ENCODE measurements at places on chromosomes 7 and 10. TPM values are rescaled to one million over a fixed set of nuclear protein-coding genes. Genes with fewer than 3 reads are reported as not detected.

DNA sequence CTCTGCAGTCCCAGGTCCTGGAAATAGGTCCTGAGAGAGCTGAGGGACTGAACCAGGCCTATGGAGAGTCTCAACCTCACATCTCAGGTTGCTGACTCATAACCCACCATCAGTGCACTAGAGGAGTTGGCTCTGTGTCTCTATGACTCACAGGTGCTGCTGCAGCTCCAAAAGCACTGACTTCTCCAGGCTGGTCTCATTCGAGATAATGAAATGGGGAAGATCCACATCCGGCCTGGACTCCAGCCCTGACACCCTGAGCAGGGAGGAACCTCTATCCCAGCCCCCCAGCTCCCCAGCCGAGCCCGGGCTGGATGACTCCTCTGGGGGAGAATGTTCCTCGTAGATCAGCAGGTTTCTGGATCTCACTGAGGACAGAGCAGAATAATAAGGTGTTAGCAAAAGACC is 35.5 kb upstream of the DGKI start:
- no peak for DNase-seq

Gene EFCAB10
- total RNA-seq: not detected

Gene HOXA4
- 3.3 TPM for total RNA-seq

GRCh38 chr10:60367431-60367830 is 22.2 kb downstream of the ANK3 start:
- no peak for DNase-seq

DNA sequence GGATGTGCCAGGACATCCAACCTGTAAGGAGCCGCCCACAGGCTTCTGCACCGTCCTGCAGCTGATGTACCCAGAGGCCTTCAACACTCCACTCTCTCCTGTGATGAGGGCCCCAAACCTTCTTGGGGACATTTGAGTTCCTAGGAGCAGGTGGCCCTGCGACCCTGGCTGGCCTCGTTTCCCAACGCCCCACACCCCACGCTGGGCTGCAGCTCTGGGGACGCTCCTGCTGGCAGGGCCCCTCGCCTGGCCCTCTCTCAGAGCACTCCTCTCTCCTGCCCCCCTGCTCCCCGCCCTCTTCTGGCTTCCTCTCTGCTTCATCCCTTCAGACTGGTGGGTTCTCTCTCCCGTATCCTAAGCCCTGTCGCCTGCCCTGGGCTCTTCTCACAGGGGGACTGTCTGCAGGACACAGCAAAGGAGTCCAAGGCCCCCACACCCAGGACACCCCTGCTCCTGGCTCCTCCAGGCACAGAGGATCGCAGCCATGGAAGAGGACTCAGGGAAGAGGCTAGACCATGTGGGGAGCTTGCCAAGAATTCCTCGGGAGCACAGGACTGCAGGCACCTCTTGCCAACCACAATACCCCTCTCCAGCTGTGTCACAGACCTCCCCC is 541.4 kb downstream of the TCERG1L start:
- no peak for DNase-seq

DNA sequence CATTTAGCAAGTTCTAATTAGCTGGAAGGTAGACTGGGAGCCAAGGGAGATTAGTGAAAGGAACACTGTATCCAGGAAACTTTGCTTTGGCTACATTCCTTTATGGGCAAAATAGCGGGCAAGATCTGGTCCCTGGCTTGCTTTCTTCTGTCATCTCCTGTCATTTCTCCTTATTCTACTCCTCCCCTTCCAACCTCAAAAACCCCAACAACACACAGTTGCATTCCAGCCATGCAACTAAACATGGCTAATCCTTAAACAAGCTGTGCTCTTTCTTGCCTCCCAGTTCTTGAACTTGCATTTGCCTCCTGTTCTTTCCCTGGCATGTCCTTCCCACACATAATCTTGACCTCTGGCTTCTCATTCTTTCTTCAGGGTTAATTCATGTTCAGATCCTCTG is 59.5 kb upstream of the CDCA7L start:
- no peak for DNase-seq

DNA sequence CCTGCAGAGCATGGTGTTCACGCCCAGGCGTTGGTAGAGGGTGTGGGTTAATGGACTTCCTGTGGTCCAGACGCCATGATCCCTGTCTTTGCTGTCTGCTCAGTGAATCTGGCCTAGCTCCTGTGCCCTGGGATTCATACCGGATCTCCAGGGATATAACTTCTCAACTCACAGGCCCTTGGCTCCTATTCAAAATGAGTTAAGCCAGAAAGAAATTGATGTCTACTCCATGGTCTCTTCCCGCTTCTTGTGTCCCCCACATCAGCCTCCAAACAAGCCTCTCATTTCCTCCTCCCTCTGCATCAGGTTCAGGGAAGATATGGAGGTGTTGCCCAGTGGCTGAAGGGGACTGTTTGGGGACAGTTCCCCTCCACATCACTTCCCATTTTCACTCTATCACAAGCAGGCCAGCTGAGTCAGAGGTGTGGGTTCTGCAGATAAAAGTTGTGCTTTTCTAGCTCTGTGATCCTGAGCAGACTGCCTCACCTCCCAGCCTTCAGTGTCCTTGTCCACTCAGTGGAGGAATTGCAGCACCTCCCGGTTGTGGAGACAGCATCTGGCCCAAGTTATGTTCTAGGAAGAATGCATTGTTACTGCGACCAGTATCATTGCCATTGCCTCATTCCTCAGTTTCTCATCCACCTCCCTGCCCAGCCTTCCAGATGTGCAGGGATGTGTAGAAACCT is 22.5 kb downstream of the AKR1E2 start:
- no peak for DNase-seq

DNA sequence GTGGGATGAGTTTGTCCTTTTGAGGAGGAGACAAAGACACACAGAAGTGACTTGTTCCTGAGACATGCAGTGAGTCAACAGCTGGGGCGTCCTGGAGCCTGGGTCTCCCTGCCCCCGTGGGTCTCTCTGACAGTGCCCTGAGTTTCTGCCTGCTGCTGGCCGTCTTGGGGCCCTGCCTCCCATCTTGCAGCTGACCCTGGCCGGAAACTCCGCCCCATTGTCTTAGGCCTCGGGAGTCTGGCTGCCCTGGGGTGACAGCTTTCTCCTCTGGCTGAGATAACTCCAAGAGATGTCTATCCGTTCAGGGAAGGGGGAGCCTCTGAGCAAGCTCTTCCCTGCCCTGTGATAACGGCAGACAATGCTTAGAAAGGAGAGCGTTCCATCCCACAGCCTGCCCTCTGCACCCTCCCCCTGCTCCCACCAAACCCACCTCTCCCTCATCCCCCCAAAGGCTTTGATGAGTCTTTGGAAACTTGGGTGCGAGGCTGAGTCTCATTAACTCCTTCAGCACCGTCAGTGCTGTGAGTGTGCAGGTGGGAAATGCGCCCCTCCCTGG is 69.5 kb upstream of the PODXL start:
- no peak for DNase-seq

GRCh38 chr10:28432210-28432676 is 100.7 kb upstream of the WAC start:
- DNase-seq: peak; percentile 60

GRCh38 chr7:135942614-135943013 is 34.5 kb downstream of the MTPN start:
- DNase-seq: no peak

Gene TAS2R3
- total RNA-seq: 0.94 TPM

GRCh38 chr10:103854265-103854685 is 1.1 kb downstream of the SH3PXD2A start:
- DNase-seq: no peak

- DNase-seq: no peak
These were observed 3.1 kb upstream of the ZNRF2 start for GRCh38 chr7:30281263-30281662.

GRCh38 chr10:126924915-126925300 is 19.7 kb downstream of the DOCK1 start:
- no peak for DNase-seq

- peak; percentile 19 for DNase-seq
These were observed 445.8 kb downstream of the AUTS2 start for GRCh38 chr7:70044064-70044463.

DNA sequence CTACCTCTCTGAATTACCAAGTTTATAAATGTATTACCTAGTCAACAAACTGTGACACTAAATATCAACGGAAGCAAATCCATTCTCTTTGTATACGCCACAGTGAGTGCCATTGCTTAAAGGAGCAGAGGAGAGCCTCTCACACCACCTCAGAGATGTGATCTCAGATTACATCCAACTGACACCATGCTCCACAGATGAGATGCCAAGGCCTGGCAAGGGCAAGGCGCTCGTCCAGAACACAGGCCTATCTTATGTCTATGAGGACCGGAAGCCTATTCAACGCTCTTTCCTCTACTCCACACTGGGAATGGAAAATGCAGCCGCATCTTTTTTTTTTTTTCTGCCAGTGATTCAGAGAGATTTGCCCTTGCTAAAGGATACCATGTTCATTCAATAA is 11.4 kb downstream of the PDIA4 start:
- DNase-seq: no peak

Gene GPR158
- 0.07 TPM for total RNA-seq

- no peak for DNase-seq
These were observed 14.3 kb downstream of the SEMA3D start for GRCh38 chr7:85172530-85172941.

- no peak for DNase-seq
These were observed 193.4 kb upstream of the STEAP4 start for GRCh38 chr7:88500131-88500530.

- DNase-seq: no peak
These were observed 34.2 kb upstream of the ADRB1 start for GRCh38 chr10:114009281-114009996.

GRCh38 chr10:125631806-125632205 is 51.2 kb downstream of the TEX36 start:
- DNase-seq: no peak

GRCh38 chr10:81034383-81034782 is 496.7 kb downstream of the SH2D4B start:
- DNase-seq: no peak

DNA sequence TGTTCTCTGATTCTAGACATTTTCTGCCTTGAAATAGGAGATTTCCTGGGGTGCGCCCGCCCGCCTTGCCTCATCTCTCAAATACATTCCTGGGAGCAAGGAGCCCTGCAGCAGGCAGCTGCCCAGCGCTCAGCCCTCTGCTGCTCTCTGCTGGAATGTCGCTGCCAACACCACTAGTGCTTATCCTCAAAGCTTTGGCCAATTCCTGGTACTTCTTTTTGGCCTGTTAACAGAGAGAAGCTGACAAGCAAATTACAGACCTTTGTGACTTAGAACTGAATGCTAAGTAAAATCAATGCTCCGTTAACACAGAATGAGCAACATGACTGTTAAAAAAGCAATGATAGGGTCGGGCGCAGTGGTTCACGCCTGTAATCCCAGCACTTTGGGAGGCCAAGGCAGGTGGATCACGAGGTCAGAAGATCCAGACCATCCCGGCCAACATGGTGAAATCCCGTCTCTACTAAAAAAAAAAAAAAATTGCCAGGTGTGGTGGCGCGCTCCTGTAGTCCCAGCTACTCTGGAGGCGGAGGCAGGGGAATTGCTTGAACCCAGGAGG is 41.9 kb upstream of the SYPL1 start:
- peak; percentile 81 for DNase-seq

DNA sequence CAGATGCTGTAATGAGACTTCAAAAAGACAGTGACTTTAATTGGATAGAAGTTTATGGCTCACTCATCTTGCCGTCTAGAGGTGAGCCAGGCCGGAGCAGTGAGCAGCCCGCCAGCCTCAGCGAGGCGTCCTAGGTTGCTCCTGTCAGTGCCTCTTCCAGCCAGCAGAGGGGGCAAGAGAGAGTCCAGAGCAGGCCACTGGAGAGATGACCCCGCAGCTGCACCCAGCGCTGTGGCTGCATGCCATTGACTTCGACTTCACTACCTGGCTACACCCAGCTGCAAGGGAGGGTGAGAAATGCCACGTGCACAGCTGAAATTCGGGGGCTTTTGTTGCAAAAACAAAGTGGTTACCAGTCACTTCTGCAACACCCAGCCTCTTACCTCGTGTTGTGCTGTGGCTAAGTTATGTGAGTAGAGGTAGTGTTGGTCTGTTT is 26.5 kb downstream of the NUB1 start:
- DNase-seq: peak; percentile 85

DNA sequence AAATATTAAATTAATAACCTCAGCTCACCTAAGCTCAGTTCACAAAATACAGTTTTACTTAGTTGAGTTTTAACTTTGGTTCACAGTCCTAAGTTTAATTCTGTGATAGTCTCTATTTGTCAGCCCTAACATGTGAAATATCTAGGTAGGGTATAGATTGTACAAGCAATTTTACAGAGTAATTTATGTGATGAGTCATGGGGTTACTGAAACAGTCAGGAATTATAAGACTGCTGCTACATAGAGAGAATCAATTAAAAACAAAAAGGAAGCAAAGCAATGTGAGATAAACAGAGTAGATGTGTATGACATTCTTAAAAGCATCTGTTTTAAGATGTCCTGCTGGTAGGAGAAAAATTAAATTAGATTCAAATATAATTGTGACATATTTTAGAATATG is 1018.2 kb upstream of the KCND2 start:
- no peak for DNase-seq

Gene PHKG1
- total RNA-seq: 1.1 TPM

- no peak for DNase-seq
These were observed 10.9 kb upstream of the PTN start for GRCh38 chr7:137354396-137354795.

- no peak for DNase-seq
These were observed 49.9 kb upstream of the EXOC4 start for GRCh38 chr7:133202942-133203341.

- no peak for DNase-seq
These were observed 285.2 kb upstream of the FZD8 start for GRCh38 chr10:35927341-35927740.

Gene NUDT5
- 89.0 TPM for total RNA-seq

Gene TBX20
- 0.27 TPM for total RNA-seq

GRCh38 chr10:79179164-79179956 is 110.6 kb downstream of the ZMIZ1 start:
- DNase-seq: no peak

DNA sequence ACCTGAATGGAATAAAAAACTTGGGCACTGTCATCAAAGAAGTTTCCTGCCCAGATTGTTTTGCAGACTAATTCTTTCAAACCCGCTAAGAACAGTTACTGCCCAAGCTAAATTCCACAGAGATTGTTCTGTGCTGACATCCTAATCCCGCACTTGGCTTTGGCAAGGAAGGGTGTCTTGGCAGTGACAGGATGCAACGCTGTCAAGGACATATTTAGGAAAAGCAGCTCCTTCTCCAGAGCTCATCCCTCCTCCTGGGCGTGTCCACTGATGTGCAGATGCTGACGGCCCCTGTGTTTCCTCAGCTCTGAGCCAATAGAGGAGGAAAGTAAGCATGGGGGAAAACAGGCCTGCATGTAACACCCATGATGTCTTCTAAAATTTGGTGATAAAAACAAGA is 74.2 kb downstream of the EEPD1 start:
- DNase-seq: peak; percentile 44

Gene MMP21
- not detected for total RNA-seq

DNA sequence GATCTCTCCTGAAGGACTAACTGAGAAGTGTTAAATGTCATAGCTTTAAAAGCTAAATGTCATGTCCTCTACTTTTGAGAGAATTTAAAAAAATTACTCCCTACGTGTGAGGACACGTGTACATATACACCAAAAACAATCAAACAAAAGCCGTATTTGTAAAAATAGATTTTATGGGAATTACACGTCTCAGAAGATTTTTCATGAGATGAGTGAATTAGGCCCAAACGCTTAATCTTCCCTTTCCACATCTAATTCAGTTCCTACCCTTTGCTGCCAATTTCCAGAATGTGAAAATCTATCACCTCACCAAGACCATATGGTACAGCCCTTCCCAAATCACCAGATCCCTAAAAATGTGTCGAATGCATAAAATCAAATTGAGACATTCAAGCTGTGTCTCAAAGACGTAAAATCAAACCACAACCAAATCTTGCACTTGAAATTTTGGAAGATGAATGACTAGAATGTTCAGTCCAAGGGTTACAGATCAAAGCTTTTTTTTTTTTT is 1.0 kb upstream of the CTTNBP2 start:
- no peak for DNase-seq
